Right atrium auricular region (tissue), 2 donors: ENCODE measurements at places on chromosomes 11 and 22.
A peak's percentile ranks its signal among the peaks of the same experiment; 100 is the strongest.

DNA sequence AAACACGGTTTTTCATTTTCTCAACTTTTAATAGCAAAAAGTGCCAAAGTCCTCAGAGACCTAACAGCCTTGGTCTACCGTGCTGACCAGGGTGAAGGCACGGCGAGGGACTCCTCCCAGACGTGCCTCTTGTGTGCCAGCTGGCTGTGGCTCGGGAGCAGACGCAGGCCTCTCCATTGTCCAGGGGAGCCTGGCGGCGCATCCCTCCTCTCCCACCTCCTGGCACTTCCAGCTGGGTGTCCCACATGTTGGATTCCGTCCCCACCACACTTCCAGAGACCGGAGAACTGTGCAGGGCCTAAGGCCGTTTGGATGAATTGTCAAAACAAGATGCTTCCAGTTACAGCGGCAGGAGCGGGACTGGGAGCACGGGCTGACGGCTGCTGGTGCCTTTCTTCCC, 11.6 kb downstream of the CDPF1 start:
- DNase-seq, result no peak

DNA sequence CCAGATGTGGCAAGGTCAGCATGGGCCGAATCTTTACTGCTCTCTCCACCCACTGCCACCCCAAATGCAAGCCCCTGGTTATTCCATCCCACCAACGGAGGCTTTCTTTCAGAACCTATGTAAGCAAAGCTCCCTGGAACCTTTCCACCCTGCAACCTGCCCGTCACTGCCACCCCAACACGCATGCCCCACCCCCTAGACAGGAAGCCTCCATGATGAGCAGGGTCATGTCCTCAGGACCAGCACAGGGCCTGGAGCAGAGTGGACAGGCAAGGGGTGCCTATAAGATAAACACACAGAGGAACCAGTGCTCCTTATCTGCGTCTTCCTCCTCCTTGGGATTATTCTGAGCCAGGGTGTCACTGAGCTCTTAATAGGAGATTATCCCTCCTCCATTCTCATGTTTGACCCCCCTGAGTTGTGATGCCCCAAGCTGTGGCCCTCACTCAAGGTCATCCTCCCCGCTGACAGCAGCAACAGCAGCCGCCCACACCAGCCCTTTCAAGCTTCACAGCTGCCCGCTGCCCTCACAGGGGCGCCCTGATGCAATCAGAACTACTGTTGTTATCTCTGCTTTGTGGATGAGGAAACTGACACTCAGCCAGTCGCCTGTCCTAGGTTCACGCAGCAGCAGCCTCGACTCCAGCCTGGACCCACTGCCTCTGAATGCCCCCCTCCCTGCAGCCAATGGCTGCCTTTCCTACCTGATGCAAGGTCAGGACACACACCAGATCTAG, 647.3 kb downstream of the TBC1D22A start:
- DNase-seq, result no peak

DNA sequence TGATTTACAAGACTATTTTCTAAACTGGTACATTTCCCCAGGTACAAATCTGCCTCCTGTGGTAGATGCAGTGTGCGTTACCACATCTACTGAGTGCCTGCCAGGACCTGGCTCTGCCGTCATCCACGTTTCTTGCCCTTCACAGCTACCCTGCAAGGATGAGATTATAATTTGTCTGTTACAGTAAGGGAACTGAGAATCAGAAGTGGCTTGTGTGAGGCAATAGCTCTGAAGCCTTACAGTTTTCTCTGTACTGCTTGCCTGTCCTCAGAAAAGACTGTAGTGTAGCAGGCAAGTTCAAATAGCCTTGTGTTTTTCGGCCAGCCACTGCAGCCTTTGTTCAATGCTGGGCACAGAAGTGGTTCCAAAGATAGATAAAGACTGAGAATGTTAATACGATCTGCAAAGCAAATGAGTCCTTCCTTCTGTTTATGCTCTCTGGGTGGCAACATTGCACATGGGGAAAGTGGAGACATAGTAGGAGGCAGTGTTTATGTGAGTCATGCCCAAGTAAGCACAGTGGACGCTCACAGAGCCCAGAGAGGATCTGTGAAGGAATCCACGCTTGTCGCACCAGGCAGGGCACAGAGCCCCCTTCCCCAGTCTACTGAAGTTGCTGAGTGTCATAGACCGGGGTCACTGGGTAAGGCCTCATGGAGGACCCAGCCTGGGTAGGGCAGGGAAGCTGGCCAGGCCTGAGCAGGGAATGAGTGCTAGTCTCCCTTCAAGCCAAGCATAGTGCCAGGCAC, 49.1 kb downstream of the MICAL2 start:
- DNase-seq, result peak; percentile 68

GRCh38 chr11:59112494-59112893, 5.5 kb downstream of the FAM111B start:
- no peak for DNase-seq

DNA sequence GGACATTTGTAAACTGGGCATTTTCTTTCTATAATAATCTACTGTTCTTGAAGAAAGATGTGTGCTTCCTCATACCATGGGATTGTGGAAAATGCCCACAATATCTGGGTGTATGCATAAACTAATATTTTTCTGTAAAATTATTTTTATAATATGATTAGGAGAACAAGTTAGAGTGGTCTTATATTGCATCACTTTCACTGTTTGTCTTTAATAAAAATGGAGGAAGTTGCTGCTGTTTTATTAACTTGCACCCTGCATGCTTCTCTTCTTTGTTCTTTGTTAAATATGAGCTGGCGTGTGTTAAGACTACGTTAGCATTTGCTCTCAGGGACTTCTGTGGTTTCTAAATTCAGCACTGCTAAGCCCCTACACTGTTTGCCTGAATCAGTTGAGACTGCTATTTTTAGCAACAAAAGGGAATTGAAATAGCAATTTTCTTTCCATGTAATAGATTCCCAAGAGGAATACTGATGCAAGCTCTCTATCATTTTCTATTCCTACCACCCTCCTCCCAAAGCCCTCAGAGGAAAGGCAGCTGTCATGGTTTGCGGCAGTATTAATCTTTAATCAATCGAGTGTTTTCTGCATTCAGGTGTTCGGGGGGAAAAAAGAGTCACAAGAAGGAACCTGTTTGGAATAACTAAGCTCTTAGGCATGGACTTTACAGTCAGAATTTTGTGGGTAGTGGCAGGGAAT, 56.1 kb downstream of the HSD17B12 start:
- no peak for DNase-seq

DNA sequence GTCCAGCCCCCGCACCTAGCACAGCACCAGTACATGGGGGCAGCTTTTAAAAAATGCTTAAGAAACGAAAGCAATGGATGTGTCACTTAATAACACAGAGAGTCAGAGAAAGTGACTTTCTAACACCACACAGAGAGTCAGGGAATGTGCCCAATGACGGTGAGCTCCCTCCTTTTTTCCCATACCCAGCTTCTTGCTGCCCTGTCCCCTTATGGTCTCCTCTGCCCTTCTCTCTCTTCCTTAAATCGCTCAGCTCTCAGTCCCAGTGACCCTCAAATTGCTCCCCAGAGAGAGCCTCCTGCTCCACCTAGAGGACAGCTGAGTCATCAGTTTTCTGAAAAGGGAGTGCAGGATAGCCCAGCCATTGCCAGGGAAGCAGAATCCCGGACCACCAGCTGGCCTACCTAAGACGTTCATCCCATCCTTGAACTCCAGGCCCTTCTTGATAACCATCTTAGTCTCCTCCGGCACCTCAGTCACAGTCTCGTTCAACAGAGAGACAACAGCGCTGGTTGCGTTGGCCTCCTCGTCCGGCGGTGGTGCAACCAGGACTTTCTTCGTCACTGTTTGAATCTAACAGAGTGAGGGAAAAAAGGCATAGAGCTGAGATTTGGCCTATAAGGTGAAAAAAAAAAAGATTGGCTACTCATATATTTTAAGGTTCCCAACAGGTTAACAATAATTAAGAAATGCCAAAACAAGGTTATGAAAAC, 113.5 kb downstream of the SLC1A2 start:
- no peak for DNase-seq

DNA sequence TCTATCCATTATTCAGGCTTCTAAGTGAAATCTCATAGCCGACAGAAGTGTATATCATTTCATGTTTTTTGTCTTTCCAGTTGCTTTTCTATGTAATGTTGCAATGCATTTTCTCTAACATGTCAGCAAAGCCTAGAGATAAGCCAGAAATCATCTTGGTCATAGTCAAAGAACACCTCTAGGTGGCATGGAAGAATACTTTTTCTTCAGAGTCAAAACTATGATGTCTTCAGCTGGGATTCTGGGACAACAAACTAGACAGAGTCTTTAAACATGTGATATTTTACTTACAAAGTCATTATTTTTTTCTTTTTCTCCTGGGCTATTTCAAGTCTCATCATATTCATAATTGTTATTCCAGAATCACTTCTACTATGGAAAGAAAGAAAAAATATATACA, 4.4 kb downstream of the GAS2 start:
- DNase-seq, result no peak

GRCh38 chr11:117425679-117426296, 98.1 kb downstream of the CEP164 start:
- DNase-seq, result no peak

DNA sequence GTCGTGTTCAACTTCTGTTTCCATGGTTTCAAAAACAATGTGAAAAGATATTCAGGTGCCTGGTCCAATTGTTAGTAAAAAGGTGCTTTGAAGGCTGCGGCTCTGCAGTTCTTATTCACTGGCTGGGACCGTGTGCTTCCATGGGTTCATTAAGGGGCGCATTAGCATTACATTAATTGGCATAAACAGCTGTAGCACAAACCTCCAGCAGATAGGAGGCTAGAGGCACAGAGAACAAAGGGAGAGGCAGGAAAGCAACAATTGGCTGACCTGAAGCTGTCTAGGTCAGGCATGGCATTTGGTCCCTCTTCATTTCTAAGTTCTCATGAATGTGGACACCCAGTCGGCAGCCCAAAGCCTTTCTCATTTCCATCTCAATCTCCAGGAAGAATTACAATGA, 16.6 kb downstream of the PAK1 start:
- DNase-seq, result no peak

DNA sequence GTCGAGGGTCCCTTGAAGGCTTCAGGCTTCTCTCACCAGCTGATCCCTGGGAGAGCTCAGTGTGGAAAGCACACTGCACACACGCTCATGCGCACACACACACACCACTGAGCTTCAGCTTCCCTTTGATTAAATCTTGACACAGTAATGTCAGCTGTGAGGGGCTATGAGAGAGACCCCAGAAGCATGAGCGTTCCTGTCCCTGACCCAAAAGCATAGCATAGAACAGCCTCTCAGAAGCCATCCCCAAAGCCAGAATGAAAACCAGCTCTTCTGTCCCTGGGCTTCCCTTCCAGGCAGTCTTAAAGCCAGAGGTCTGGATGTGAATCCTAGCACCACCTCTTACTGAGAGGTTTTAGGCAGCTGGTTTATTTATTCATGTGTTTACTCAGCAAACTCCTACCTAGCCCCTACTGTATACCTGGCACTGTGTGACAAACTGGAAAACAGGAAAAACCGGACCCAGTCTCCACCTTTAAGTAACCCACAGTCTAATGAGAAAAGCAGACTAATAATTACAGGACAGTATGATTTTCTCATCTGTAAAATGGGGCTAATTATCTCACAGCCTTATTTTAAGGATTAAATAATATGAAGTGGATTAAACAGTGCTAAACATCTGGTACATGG, 15.9 kb downstream of the GALNT18 start:
- DNase-seq, result no peak

DNA sequence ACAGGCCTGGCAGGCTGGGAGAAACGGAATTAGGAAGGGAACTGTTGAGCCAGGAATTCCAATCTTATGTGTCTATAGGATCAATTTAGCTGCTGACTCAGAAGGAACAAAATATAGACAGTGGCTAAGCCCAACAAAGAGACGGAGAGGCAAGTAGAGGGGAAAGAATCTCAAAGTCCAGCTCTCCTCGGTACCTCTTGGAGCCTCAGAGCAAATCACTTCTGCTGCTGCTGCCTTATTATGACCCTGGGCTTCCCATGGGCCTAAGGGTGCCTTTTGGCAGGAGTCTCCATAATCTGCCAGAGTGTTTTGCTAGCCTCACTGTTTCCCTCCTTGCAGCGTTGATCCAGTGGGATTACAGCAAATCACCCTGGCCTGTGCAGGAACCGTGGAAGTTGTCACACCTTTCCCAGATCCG, 31.7 kb downstream of the PAX6 start:
- no peak for DNase-seq
